ENCODE measurements at places on chromosomes 11 and 22. TPM values are rescaled to one million over a fixed set of nuclear protein-coding genes. Genes with fewer than 3 reads are reported as not detected.

Gene GLYAT
- total RNA-seq = not detected

DNA sequence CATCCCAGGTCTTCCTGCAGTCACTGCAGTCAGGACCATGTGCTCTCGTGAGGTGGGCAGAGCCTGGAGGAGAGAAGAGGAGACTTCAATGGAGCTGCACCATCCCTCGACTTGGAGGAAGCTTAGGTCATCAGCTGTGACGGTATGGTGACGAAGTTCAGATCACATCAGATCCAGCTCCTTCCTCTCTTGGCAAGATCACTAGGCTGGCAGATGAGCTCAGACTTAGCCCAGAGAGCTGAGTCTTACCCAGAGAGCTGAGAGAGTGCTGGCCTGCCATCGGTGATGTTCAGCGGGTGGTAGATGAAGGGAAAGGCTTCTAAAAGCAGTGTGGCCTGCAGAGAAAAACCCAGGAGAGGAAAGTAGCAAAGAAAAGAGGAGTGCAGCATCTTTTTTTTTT lies 1.8 kb upstream of the SLC15A3 start:
- peak; percentile 20 for DNase-seq

DNA sequence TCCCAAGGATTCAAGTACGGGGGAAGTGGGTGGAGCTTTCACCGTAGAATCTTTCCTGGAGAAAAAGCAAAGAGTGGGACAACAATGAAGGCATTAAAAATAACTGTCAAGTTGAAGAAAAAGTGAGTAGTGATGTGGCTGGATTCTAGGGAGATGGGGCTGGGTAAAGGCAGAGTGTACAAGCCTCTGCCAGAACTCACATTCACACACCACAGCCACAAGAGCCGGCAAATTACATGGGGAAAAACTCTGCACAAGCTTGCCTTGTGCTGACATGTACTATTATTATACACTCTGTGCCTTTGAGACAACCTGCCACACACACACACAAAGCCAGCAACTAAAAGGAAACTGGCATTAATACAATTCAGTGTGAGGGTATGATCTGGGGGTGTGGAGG lies 182.6 kb downstream of the LARGE1 start:
- DNase-seq = no peak

DNA sequence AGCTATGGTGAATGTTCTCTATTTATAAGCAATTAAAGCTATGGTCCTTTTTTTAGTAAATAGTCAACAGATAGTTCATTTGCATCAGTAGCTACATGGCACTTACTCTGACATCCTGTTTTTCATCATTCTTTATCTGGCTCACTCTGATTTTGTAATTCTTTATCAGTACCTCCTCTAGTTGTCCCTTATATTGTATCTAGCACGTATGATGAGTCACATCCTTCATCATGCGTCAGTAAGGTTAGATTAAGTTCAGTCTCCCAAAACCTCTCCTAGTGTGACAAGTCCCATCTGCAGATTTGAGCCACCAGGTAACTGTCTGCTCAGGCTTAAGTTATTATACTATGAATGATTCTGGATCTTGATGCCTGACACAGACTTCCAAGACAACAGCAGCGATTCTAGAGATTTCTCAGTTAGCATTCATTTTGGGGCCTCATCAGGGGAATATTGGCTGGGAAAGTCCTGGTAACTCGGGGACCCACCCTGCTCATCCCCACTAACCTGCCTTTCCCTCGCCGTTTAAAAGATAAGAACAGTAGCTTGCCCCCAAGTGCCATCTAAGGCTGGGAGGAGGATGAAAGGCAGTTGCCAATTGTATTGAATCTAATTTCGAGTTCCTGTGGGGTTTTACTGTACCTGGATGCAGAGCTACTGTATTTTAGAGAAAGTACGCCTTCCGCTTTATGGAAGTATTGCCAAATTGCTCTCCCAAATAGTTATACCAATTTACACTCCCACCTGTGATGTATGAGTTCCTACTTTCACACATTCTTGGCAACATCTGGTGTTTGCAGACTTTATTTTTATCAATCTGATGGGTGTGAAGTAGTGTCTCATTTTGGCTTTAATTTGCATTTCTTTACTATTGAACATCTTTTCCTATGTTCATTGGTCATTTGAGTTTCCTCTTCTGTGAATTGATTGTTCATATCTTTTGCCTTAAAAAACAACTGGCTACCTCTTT lies 55.9 kb downstream of the ZC3H12C start:
- peak; percentile 35 for DNase-seq

Measured in pulmonary artery endothelial cell (primary cell).